ENCODE measurements at places on chromosomes 11 and 22. TPM values are rescaled to one million over a fixed set of nuclear protein-coding genes. Genes with fewer than 3 reads are reported as not detected.

RIMBP3C gene
- total RNA-seq = 1.3 TPM

- DNase-seq = no peak
Observed at GRCh38 chr11:127620671-127621070, 620.1 kb upstream of the KIRREL3 start.

DNA sequence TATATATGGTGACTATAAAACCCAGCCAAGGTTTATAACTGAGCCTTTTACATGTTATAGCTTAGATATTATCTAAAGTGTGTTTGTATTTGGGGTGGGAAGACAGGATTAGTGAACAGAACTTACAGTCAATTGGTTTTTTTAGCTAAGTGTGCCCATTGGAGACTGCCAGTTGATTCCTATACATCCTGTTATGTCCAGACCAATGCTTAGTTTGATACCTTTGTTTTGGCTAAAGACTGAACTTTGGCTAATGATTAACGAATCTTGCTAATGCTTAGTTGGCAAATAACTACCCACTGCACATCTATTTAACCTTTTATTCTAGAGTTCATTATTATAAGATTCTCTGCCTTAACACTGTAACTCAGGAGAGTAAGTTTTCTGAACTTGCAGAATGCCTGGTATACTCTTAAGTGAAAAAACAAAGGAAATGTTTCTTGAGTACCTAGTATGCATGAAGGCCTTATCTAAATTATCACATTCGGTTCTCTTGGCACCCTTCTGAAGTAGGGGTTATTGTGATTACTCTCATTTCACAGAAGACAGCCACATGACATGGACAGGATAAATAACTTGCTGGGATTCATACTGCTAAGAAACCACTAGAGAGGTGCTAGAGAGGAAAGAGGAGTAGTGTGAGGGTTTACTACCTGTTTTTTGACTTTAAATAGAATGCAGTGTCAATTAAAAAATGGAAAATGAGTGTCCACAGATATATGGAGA is 54.0 kb downstream of the KREMEN1 start:
- no peak for DNase-seq

DNA sequence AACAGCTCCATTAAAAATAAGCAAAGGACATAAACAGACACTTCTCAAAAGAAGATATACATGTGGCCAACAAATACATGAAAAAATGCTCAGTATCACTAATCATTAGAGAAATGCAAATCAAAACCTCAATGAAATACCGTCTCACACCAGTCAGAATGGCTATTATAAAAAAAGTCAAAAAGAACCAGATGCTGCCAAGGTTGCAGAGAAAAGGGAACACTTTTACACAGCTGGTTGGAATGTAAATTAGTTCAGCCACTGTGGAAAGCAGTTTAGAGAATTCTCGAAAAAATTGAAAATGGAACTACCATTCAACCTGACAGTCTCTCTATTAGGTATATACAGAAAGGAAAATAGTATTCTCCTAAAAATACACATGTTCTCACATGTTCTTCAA is 102.4 kb upstream of the FIBIN start:
- DNase-seq = no peak

DNA sequence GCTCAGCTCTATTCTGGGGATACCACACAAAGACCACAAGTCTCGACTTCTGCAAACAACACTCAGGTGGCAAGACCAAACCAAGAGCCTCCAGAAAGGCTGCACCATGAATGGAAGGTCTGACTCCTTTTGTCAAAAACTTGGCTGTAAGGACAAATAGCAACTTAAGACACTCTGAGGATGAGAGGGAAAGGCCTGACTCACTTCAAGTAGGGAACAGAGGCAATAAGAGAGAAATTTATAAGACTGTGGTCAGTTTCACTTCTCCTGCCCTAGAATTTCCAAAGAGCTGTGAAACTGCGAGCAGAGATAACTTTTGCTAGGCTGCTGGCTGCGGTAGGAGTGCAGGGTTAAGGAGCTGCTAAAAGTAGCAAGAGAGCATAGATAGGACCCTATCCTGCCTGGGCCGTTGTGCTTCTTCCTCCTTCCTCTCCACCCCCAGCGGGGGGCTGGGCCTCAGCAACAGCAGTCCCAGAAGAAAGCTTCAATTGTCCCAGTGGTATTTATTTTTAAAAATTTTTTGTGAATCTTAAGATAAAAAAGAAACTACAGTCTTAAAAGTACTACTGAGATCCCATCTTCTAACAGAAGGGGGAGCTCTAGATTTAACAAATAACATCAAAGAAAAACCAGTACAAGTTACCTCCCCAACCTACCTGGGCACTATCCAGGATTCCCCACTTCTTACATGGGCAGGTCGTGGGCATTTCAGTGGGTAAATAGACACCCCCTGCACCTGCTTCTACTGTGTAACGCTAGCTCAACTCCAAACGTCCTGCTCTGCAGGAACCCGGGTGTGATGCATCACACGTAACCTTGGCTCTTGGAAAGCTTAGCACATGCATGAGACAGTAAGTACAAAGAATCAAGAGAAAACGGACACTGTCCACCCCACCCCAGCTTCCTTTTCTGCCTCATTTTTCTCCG is 66.4 kb downstream of the SGSM3 start:
- peak; percentile 84 for DNase-seq

All from B cell (primary cell).